ENCODE measurements at places on chromosomes 12 and 14.

GRCh38 chr14:38357557-38357956 is 101.7 kb upstream of the CLEC14A start:
- no peak for DNase-seq

- no peak for DNase-seq
Measured at GRCh38 chr12:128168273-128168672, 98.7 kb upstream of the TMEM132C start.

DNA sequence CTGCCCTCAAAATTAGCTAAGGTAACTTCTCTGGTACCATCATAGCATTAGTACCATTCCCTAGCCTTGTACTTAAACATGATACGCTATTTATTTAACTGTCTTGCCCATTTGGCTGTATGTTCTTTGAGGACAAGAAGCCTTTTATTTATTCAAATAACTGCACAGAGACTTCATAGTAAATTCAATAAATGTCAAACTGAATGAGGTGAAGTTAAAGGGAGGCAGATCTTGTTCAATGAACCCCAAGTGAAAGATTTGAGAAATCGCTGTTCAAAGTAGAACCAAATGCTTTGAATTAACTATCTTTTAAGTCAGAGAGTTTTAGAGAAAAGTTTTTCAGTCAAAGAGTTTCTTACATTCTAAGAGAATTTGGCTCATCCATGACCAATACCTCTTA is 203.6 kb downstream of the GXYLT1 start:
- no peak for DNase-seq

- no peak for DNase-seq
Measured at GRCh38 chr12:52645120-52645761, 6.8 kb downstream of the KRT2 start.

DNA sequence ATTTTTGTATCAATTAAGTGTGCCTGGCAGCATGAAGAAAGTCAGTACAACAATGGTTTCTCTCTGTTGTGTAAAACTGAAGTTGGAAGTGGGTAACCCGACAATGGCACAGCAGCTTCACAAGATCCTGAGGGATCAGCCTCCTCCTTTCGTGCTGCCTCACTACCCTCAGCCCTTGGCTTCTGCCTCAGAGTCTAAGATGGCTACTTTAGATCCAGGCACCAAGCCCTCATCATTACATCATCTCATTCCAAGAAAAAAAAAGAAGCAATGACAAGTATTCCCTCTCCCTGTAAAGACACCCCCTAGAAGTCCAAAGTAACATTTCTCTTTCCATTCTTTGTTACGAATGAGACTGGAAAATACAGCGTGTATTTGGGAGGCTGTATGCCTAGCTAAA is 92.6 kb downstream of the DNAI7 start:
- no peak for DNase-seq

DNA sequence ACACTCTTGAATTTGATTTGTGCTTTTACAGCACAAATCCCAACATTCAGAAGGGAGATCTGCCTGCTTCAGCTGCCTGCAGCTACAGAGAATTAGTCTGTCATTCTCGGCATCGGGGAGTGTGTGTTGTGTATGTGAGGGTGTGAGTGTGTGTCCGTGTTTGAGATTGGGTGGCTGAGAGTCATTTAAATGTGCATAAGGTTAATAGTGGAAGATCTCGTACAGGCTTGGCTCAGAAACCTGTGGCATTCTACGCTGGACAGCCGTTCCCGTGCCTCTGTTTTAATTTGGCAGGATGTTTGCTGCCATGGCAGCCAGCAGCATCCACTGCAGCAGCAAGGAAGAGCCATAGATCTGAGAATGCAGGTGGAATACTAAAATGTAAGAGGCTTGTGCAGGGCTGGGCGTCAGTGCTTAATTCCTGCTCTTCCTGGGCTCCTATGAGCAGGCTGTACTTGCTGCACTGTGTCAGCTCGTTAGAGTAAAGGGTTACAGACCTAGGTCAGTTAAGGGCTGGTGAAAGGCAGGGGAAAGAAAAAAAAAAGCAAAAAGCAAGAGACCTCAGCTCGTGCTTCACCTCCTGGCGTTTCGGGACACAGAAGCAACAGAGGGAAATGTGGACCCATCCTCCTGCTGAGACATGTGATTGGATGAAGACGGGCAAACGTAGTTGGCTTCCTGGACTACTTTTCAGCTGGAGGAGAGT is 205.4 kb downstream of the NAV3 start:
- DNase-seq, result no peak

DNA sequence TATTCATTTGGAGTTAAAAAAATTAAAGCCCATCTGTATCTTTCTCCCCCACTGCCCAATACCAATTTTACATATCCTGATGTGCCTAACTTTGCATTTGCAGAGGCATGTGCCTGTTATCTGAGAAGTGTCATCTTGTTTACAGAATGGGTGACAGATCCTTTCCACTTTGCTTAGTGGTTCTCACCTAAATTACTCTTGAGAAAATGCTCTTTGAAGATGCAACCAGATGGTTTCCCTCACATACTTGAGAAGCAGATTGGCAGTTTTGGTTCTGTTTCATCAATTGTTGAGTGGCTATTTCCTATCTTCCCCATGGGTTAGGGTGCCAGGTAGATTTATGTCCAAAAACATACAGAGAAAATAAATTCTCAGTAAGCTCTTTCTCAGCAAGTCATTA is 1051.4 kb upstream of the ATXN7L3B start:
- no peak for DNase-seq

DNA sequence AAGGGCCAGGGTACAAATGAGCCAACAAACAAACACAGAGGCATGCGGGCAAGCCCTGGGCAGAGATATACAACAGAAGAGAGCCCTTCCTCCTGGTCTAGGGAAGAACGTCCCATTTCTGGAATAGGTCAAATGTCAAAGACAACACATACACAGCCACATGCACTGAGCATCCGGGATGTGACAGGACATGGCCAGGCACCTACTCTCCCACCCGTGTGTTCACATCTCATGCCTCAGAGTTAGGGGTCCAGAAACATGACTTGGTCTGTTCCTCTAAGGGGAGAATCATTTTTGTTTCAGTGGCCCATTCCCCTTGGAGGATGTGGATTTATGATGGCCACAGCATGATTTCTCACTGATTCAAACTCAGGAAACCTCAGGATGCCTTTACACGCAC is 801 bp upstream of the ASB2 start:
- DNase-seq, result no peak

GRCh38 chr14:99073431-99073830 is 198.6 kb downstream of the BCL11B start:
- DNase-seq, result no peak

DNA sequence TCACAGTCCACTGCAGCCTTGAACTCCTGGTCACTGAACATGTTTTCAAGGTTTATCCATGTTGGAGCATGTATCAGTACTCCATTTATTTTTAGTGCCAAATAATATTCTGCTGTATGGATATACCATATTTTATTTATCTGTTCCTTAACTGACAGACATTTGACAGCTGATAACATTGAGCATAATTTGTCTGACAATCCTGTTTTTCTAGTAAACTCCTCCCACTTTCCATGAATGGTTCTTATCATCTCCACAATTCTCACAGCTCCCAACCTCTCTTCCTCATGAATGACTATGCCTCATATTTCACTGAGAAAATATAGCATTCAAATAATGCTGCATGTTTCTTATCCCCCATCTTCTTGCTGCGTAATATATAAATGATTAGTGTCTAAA is 33.3 kb downstream of the COCH start:
- no peak for DNase-seq

- DNase-seq, result peak; percentile 17
Measured at GRCh38 chr12:111581434-111582132, 17.5 kb downstream of the ATXN2 start.

- DNase-seq, result peak; percentile 71
Measured at GRCh38 chr12:94374124-94374523, 85.5 kb downstream of the CEP83 start.

DNA sequence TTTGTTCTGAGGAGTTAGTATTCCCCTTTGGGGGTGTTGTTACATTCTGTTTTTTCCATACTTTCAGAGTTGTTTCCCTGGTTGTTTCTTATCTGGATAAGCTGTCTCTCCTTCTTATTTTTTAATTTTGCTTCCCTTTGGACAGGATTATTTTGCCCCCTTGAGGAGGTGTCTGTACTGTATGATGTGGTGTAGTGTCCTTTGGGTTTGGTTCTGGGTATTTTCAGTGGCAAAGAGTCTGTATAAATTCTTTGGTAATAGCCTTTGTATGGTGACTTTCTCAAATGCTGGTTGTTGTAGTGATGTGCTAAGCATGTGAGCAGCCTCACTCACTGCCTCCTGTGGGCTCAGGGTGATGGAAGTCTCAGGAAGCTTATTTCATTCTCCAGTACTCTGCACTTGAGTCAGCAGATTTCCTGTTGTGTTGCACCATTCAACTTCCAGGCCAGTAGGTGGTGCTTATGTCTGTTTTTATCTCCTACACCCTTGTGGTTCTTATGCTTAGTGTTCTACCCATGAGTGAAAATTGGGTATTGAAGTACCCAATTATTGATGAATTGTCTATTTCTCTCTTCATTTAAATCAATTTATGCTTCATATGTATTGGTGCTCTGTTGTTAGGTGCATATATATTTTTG is 103.3 kb upstream of the PMCH start:
- DNase-seq, result peak; percentile 70

- peak; percentile 34 for DNase-seq
Measured at GRCh38 chr14:69047255-69047654, 68.2 kb upstream of the ACTN1 start.

DNA sequence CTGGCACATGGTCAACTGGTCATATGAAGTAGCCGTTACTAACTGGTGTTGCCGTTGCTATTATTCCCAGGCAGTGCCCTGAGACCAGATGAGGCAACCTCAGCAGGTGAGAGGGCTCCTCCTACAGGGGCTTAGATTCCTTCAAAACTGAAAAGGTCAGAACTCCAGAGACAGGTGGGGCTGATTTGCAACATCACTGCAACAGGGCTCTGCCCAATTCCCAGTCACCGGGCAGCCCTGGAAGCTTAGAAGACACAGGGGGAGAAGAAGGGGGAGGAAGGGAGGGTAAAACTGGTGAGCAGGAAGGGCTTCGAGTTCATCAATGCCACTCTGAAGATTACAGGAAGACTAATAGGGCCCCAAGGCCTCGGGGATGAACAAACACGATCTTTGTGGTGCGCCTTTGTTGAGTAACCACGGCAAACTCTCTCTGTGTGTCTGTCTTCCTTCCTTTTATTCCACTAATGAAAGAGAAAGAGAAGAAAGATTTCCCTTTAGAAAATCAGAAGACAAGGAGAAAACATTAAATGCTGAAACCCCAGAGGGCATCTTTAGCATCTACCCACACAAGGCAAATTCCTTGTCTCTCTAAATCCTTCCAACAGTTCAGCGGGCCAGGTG is 749.1 kb upstream of the TBX3 start:
- DNase-seq, result peak; percentile 72

- no peak for DNase-seq
Measured at GRCh38 chr12:2231956-2232355, 179.2 kb downstream of the CACNA1C start.

- no peak for DNase-seq
Measured at GRCh38 chr12:11513288-11513687, 117.9 kb upstream of the PRB2 start.

- peak; percentile 31 for DNase-seq
Measured at GRCh38 chr14:104576232-104576969, 3.2 kb upstream of the C14orf180 start.

DNA sequence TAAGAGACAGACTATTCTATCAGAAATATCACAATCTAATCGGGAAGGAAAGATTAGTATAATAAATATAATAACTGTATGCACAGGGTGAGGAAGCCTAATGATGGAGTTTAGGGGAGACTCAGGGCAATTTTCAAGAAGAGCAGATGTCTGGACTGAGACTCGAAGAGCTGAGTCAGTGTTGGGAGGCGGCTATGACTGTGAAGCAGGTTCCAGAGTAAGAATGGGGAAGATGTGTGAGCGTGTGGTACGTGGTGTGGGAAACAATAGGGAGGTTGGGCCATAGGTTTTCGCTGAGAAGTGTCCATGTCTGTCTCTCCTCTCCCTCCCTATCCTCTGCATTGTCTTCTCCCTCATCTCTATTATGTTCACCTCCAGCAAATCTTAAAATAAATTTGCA is 85.6 kb downstream of the LMO3 start:
- no peak for DNase-seq

DNA sequence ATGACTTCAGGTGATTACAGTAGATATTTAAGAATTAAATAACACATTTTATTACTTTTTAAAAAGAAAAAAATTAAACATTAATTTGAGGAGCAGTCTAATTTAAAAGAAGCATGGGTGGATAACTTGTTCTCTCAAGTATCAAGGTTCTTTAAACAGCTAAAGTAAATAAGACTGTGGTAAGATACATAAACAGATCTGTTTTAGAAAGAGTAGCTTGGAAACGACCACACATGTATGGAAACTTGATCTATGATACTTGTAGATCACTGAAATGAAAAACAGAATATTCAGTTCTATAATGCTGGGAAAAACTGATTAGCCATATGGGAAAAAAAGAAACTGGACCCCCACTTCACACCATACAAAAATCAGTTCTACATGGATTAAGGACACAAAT is 36.0 kb downstream of the TC2N start:
- no peak for DNase-seq

DNA sequence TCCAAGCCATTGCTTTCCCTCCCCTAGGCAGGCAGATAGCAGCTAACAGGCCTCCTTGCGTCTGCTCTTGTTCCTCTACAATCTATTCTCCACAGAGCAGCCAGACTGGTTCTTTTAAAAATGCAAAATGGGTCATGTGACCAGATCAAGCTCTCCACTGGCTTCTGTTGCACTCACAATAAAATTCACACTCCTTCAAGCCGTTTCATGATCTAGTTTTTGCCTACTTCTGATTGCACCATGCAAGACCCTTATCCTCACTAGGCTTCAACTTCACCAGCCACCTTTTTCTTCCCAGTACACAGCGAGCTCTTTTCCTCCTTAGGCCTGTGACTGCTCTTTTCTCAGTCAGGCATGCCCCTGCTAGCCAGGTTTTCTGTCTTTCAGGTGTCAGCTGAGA is 6.1 kb upstream of the KRAS start:
- no peak for DNase-seq

All from NCI-H82 (cell line).